ENCODE measurements at places on chromosomes 3 and 15. TPM values are rescaled to one million over a fixed set of nuclear protein-coding genes. Genes with fewer than 3 reads are reported as not detected.

GRCh38 chr15:84714821-84715220 lies 1.1 kb downstream of the SEC11A start:
- peaks cover 17% of the 10 kb centered on the region for H3K36me3 ChIP-seq
- H3K4me3 ChIP-seq = peak overlapping the region; percentile 98
- peaks cover 11% of the 10 kb centered on the region for H3K4me1 ChIP-seq
- H3K27me3 ChIP-seq = no peaks in the 10 kb centered on the region
- peak; percentile 60 for DNase-seq
- H3K27ac ChIP-seq = peak overlapping the region; percentile 83

- H3K27ac ChIP-seq = no peak overlapping the region
- H3K4me1 ChIP-seq = peaks cover 10% of the 10 kb centered on the region
- peaks cover 46% of the 10 kb centered on the region for H3K36me3 ChIP-seq
- no peak overlapping the region for H3K4me3 ChIP-seq
- no peak for DNase-seq
Measured at GRCh38 chr15:78000091-78000926, 77.2 kb downstream of the TBC1D2B start.

DNA sequence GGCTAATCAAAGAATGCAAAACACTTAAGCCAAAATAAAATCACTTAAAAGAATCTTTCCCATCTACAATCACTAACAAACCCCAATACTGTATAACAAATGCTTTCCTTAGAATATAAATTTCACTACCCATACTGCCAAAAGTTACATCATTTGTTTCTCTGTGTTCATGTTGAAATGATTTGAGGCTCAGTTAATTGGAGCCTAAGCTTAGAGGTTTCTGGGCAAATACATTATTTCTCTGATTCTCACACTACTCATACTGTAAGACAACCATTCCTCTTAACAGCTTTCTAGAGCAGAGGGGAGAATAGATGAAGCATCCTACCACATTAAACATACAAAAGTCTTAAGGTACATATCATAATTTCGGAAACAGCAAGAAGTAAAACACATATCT lies 2.1 kb downstream of the RIOX2 start:
- no peak for DNase-seq
- H3K27ac ChIP-seq = no peak overlapping the region
- peaks cover 9% of the 10 kb centered on the region for H3K4me1 ChIP-seq
- H3K27me3 ChIP-seq = no peaks in the 10 kb centered on the region

DNA sequence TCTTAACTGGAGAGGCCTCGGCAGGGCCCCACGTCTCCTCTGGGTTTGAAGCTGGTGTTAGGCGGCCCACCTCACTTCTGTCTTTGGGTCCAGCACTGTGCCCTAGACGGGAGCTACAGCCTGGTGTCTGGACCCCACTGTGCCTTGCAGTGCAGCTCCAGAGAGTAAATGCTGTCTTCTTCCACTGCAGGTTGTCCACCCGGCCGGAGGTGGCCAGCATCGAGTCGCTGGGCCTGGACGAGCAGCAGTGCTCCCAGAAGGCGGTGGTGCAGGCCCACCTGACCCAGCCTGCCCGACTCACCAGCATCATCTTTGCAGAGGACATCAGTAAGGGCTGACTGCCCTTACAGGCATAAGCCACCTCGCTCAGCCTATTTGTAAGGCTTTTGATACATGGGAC lies 53.1 kb upstream of the TAMM41 start:
- H3K27me3 ChIP-seq = no peaks in the 10 kb centered on the region
- no peaks in the 10 kb centered on the region for H3K36me3 ChIP-seq
- H3K4me1 ChIP-seq = no peaks in the 10 kb centered on the region
- H3K4me3 ChIP-seq = no peak overlapping the region

- H3K4me3 ChIP-seq = no peak overlapping the region
- H3K27me3 ChIP-seq = no peaks in the 10 kb centered on the region
- no peaks in the 10 kb centered on the region for H3K36me3 ChIP-seq
- no peak overlapping the region for H3K27ac ChIP-seq
Measured at GRCh38 chr15:87667643-87668042, 588.9 kb downstream of the NTRK3 start.

DNA sequence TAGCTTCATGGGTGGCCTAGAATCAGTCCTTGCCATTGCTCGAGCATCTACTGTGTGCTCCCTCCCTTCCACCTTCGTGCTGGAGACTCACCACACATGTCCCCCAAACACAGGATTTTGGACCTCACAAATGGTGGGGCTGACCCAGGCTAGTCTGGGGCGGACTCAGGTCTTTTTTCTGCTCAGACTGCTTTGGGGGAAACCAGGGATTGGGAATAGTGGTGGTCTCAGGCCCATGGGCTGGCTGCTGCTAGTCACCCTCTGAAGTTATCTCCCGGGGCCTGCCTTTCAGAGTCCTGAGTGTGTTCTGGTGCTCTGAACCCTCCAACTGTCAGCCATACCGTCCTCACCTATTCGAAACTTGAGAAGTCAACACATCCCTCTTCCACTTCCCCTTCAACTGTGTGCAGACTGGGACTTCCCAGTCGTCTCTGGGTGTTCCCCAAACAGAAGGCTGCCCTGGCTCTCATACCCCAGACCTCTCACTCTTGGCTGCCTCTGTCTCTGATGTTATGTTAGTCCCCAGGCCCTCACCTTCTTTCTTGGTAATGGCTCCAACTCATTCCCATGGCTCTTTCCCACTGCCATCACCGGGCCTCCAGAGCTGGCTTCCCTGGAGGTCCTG lies 46.0 kb downstream of the PPCDC start:
- H3K36me3 ChIP-seq = no peaks in the 10 kb centered on the region
- no peaks in the 10 kb centered on the region for H3K27me3 ChIP-seq
- H3K4me3 ChIP-seq = no peak overlapping the region
- DNase-seq = no peak
- H3K27ac ChIP-seq = no peak overlapping the region

DNA sequence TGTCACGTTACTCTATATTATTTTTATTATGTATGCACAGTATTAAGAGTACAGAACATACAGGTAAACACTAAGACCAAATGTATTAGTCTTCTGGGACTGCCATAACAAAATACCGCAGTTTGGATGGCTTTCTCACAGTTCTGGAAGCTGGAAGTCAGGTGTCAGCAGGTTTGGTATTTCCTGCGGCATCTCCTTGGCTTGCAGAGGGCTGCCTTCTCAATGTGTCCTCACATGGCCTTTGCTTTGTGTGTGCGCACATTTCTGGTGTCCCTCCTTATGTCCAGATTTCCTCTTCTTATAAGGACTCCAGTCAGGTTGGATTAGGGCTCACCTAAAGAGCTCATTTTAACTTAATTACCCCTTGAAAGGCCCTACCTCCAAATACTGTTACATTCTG lies 53.8 kb upstream of the CPOX start:
- peaks cover 16% of the 10 kb centered on the region for H3K27me3 ChIP-seq
- H3K36me3 ChIP-seq = no peaks in the 10 kb centered on the region
- no peak for DNase-seq
- no peak overlapping the region for H3K27ac ChIP-seq

DNA sequence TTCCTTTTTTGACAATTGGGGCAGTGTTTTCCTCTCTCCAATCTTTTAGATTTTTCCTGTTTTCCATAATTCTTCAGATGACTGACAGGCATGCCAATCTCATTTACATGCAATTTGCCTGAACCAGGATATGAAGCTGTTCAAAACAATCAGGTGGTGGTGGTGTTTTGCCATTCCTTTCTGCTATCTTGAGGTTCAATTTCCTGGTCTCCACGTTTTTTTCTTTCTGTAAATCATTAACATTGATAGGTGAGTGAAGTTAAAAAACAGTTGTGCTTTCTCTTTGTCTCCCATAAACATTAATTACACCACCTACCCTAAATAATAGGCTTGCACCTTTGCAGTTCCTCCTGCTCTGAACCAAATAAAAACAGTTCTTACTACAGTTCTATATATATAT lies 49.1 kb downstream of the C2CD4A start:
- no peak for DNase-seq
- H3K4me3 ChIP-seq = no peak overlapping the region
- H3K27me3 ChIP-seq = no peaks in the 10 kb centered on the region
- no peaks in the 10 kb centered on the region for H3K36me3 ChIP-seq
- peaks cover 23% of the 10 kb centered on the region for H3K4me1 ChIP-seq
- no peak overlapping the region for H3K27ac ChIP-seq

GRCh38 chr3:36493051-36493450 lies 112.7 kb downstream of the STAC start:
- peaks cover 30% of the 10 kb centered on the region for H3K4me1 ChIP-seq
- no peaks in the 10 kb centered on the region for H3K27me3 ChIP-seq
- no peak for DNase-seq
- no peak overlapping the region for H3K4me3 ChIP-seq
- no peak overlapping the region for H3K27ac ChIP-seq

DNA sequence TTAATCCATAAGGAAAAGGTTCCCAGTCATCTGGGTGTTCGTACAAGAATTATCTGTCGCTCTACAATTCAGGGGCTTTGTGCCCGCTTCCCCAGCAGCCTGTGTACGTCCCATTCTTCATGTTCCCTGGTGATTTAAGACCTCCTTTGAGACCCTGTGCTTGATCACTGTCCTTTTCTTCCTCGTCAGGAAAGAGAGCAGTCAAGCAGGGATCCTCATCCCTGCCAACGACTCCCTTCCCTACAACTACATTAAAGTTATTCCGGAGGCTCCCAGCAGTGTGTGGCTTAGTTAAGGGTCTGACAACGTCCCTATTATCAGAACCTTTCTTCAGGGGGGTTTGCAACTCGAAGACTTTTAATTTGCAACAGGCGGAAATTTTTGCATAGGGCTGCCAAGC lies 175.7 kb downstream of the FOXP1 start:
- no peak for DNase-seq
- H3K36me3 ChIP-seq = no peaks in the 10 kb centered on the region

Gene GABRA5
- total RNA-seq = not detected

Gene TMIE
- under 0.01 TPM for total RNA-seq

Gene ZNF80
- not detected for total RNA-seq

Gene FOXL2NB
- not detected for total RNA-seq

Gene EPHB3
- total RNA-seq = 4.1 TPM

Data from osteoblast (primary cell).